ENCODE measurements at places on chromosomes 5 and 9. TPM values are rescaled to one million over a fixed set of nuclear protein-coding genes. Genes with fewer than 3 reads are reported as not detected.

- no peak for DNase-seq
These were observed 389.8 kb upstream of the SLC24A2 start for GRCh38 chr9:20178679-20179078.

GDA gene
- total RNA-seq: not detected

DNA sequence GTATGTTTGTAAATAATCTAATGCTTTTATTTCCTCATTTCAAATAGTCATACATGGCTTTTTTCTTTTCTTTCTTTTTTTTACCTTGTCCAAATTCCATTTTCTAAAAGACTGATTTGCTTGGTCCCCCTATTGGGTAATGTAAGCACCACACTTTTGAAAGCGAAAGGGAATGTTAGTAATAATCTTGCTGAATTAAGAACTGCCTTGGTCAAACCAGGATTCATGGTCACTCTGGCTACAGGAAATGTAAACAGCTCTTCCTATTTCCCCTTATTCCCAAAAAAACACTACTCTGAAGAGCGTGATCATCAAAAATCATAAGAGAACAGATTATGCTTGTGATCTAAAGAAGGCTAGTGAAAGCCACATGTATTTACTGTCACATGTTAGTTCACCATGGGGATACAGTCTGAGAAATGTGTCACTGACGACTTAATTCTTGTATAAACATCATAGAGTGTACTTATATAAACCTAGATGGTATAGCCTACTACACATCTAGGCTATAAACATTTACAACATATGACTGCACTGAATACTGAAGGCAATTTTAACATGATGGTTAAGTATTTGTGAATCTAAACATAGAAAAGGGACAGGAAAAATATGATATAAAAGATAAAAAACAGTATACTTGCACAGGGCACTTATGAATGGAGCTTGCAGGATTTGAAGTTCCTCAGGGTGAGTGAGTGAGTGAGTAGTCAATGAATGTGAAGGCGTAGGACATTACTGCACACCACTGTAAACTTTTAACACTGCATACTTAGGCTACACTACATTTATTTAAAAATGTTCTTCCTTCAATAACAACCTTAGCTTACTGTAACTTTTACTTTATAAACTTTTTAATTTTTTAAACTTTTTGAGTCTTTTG, 75.3 kb downstream of the HMGCR start:
- no peak for DNase-seq

DNA sequence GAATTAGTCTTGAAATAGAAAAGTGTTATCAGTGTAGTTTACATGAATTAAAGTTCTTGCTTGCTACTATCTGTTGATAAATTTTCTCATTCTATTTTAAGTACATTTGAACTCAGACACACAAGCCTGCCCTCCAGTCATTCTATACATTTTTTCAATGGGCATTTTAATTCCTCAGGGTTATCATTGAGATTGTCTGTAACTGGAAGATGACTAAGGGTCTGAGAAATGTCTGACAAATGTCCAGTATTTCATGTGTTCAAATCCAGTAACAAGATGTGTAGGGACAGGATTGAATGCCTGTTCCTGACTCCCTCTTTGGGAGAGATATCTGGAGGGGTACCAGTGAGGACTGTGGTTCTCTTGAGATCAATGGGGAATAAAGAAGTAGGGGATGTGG, 223.9 kb upstream of the ADAMTSL1 start:
- DNase-seq: no peak

DNA sequence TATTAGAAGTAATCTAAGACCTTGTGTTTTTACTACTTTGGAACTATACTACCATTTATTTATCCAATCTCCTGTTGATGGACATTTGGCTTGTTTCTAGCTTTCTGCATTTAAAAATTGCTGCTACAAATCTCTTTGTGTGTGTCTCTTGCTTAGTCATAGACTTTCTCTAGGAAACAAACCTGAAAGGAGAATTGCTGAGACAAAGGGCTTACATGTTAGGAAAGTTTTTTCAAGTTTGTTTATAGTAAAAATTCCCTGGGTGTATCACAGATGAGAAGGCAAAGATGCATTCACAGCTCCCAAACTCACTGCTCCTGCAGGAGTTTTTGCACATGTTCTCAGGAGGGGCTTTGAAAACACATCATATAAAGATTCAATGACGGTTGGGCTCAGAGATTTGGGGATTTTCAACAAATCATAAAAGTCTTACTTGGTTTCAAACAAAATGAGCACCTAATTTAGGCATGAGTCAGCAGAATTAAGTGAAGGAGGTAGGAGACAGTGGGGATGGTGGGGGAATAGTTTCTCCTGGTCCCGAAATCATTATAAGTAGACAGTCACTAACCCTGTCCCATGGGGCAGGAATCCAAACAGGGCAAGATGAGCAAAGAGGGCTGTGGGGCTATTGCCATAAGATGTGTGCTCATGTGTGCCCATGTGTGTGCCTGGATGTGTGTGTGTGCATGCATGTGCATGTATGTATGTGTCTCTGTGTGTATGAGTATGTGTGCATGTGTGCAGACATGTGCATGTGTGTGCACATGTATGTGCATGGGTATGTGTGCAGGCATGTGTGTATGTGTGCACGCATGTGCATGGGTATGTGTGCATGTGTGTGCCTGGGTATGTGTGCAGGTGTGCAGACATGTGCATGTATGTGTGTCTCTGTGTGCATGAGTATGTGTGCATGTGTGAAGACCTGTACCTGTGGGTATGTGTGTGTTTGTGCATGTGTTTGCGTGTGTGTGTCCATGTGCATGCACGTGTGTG, 43.4 kb upstream of the S1PR3 start:
- no peak for DNase-seq

FAM163B gene
- total RNA-seq: not detected

HCN1 gene
- total RNA-seq: not detected

GEMIN5 gene
- total RNA-seq: 7.8 TPM

GRCh38 chr5:1331861-1332405, 13.0 kb downstream of the CLPTM1L start:
- no peak for DNase-seq

DNA sequence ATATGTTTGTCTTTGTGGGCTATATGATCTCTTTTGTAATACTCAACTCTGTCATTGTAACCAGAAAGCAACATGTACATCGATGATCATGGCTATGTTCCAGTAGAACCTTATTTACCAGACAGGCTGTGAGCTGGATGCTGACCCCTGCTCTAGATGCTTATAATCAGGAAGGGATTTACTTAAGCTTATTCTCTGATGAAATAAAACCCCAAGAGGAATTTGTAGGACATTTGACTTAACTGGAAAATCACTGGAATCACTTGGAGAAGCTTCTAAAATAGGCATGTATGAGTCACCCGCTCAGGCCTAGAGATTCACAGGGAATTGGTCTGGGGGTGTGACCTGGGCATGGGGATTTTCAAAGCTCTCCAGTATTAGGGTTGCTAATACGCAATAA, 285.8 kb upstream of the ZNF608 start:
- DNase-seq: no peak

- DNase-seq: no peak
These were observed 155.1 kb downstream of the CCDC192 start for GRCh38 chr5:127858116-127858784.

DNA sequence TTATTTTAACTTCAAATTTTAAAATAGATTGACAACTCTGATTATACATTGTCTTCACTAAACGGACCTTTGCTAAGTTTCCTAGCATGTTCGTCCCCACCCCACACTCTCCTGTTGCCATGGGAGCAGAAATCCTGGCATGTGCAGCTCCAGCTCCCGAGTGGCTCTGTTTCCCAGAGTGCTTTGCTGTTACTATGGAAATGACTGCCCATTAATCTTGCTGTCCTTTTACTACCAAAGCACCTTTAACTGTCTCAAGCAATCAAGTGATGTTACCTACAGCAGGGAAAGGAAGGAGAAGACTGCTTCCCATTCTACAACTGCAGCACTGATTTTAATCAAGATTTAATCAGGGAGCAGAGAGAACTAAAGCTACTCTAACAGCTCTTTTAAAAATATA, 212.0 kb upstream of the KIF2A start:
- no peak for DNase-seq

GRCh38 chr9:106291786-106292185, 571.2 kb upstream of the ZNF462 start:
- no peak for DNase-seq

DNA sequence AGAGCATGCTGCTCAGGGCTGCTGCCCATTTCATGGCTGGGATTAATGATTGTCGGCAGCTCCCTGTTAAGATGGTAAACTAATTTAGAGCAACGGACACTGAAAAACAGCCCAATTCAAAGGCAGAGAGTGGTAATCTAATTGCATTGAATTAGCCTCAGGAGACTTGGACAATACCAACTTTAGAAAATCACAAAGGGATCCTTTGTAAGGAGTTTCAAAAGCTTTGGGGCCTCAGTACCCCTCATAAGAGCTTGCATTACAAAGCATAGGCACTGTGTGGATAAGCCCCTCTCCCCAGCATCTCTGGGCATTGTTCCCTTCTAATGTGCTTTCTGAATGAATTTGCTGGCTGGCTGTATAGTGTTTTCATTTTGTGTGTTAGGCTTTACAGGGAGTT, 6.7 kb downstream of the GLRA1 start:
- no peak for DNase-seq

GRCh38 chr5:23675456-23675855, 168.0 kb downstream of the PRDM9 start:
- DNase-seq: no peak

DNA sequence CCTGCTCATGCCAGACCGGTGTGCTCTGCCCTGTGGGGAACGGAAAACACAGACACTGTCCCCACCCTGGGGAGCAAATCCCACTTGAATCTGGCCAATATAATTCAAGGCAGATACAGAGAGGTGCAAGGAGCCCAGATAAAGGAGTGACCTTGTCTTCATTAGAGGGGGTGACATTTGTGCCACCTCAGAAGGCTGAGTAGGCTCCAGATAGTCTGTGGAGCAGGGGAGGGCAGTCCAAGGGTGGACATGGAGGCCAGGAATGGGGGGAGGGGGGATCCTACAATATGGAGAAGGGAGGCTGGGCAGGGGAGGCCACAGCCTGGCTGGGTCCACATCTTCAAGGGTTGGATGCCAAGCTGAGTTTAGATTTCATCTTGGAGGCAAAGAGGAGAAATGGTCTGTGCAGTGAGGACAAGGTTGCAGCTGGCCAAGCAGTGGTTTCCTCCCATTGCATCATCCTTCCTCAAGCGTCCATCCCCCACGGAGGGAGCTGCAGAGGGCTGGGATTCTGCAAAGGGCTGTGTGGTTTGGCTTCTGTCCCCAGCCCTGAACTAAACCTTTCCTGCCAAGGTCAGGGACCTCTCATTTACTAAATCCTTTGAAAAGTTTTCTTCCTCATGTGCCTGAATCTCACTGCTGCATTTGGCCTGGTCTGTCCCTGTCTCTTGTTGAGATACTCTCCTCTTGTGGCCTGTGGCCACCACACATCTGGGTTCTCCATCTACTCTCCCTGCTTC, 60.1 kb downstream of the GALNT12 start:
- DNase-seq: no peak

DNA sequence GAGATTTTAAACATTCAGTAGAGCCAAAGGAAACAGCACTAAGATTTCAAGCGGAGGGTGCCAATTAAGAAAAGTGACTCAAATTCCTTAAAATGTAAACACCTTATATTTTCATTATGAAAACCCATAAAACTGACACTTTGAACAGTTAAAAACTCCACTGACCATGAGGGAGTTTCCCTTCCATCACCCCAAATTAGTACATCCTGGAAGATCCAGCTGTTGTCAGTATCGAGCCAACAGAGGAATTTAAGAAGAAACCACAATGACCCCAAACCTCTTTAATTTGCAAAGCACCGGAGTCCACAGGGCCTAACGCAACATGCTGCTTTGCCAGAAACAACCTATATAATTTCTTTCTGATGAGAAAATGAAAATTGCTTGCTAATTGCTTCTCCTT, 41.3 kb downstream of the ROR2 start:
- DNase-seq: no peak

GRCh38 chr9:72211047-72211446, 61.8 kb downstream of the GDA start:
- DNase-seq: no peak

FOXD4 gene
- not detected for total RNA-seq

SLC34A1 gene
- 0.63 TPM for total RNA-seq

- no peak for DNase-seq
These were observed 41.7 kb downstream of the TMEM167A start for GRCh38 chr5:83035373-83036100.

DNA sequence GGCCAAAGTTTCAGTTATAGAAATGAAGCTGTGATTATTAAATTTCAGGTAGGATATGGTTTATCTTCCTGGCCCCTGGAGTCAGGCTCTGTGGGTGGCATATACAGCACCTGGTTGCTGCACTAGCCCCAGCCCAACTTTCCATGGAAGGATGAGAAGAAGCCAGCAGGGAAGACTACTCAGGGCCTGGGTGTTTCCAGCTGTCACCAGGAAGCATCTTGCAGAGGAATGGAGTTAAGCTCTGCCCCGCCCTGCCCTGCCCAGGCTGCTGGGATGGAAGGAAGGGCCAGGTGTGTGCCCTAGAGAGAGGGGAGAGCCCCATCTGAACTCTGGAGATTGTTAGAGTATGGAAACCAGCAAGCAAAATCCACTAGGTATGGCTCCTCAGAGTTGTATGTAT, 42.8 kb upstream of the FAT2 start:
- DNase-seq: no peak

RABL6 gene
- total RNA-seq: 75.9 TPM

DNA sequence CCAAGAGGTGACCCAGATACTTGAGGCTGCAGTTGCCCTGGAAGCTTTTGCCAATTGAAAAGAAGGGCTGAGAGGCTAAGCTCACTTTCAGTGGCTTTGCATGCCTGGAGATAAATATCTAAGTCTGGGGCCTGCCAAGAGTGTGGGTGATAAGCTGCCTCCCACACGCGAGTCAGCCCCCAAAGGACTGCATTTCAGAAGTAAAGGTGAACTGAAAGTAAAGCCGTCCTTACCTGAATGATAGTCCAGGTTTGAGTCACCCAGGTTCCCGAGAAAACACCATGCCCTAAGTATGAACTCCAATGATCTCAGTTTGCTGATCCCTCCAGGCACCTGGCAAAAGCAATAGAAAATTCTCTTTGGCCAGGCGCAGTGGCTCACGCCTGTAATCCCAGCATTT, 22.5 kb upstream of the N4BP3 start:
- no peak for DNase-seq

Measured in natural killer cell (primary cell).